ENCODE measurements at places on chromosomes 3 and 15.

DNA sequence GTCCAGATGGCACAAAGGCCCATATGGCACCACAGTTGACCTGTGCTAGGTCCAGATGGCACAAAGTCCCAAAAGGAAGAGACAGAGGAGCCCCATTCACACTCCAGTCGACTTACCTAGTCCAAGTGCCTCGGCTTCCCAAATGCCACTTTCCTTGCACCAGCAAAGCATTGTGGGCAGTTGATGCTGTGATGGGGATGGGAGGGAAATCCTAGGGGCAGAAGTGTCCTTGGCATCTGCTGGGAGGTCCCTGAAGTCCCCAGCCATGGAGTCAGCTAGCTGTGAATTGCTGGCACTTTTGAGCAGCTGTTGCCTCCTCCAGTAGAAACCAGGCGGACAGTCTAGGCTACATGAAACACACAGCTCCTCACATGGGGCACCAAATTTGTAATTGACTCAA, 60.3 kb upstream of the SIAH2 start:
- DNase-seq, result no peak

- DNase-seq, result no peak
These were observed 271.8 kb downstream of the MECOM start for GRCh38 chr3:169391672-169392071.

- DNase-seq, result no peak
These were observed 9.8 kb downstream of the SRGAP3 start for GRCh38 chr3:9239680-9240079.

DNA sequence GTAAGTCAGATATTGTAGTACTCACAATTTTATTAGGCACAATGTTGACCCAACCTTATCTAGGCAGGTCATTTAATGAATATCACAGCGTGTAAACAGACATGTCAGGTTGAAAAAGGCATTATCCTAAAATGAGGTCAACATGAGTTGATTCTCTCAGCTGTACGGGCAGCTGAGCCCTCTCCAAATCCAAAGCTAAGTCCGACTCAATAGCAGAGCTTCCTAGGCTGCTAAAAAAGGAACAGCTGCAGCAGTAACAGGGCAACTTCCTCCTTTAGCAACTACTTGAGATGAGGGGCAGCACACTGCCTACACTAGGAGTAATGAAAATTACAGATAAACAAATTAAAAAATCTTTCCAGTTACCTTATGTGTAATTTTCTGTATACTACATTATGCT, 189.2 kb downstream of the CADM2 start:
- no peak for DNase-seq

- DNase-seq, result no peak
These were observed 3.1 kb downstream of the MELTF start for GRCh38 chr3:197026481-197026866.

DNA sequence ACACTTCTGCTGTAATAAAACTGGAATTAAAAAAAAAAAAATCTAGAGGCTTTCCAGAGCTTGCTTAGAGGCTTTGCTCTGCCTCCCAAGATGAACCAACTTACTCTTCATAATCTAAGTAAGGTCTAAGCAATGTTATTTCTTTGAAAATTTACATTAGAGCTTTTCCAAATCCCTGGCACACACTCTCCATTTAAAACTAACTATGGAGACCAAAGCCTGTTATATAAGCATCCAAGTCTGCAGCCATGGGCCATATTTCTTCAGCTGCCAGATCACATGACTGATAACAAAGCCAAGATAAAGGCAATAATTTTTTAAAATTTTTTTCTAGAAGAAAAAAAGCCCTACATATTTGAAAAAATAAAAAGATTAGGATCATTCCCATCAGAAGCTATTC, 55.0 kb upstream of the ARHGEF3 start:
- DNase-seq, result no peak

GRCh38 chr3:59800481-59800880, 750.7 kb upstream of the CFAP20DC start:
- no peak for DNase-seq

GRCh38 chr3:186917512-186918312, 12.6 kb upstream of the ST6GAL1 start:
- DNase-seq, result no peak

DNA sequence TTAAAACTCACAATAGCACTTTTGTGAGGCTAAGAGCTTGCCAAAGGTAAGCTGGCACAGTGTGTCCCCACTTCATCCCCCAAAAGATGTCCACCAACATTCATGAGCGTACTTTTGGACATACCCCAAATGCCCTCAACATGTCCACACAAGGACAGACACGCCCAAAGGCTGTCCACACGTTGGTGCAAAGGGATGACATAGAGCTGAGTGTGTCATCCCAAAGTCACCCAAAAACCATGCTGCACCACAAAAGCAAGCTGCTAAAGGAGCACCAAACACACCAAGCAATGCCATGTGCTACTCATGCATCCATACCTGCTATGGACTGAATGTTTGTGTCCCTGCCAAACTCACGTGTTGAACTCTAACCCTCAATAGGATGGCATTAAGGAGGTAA, 57.9 kb downstream of the KLF13 start:
- DNase-seq, result peak; percentile 60

DNA sequence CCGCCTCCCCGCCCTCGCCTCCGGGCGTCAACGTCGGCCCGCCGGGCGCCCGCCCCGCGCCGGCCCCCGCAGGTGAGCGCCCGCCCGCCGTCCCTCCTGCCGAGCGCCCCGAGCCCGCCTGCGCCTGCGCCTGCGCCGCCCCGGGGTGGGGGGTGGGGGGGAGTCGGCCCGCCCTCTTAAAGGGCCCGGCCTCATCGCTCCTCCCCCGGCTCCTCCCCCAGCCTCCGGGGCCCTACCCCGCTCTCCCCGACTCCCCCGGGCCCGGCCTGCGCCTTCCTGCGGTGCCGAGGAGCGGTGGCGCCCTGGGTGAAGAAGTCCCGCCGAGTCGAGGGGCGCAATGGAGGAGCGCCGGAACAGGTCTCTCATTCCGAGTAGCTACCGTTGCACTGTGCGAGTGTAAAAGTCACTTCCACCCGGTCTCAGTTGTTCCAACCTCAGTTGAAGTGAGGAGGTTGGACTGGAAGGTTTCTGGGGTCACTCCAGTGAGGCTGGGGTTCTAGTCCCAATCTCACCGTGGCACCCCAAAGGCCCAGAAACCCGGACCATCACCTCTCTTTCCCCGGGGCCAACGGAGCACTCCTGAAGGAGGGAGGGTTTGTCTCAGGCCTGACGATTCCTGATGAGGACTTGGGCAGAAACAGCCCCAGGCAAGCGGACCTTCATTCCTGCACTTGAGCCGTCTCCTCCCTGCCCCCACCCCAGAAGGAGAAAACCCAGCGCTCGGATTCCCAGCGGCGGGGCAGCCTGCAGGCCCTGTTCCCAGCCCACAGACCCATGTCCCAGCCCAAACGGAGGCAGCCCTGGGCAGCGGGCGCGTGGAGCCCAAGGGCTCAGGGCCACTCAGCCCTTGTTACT, 1.5 kb upstream of the TNK2 start:
- DNase-seq, result peak; percentile 80

DNA sequence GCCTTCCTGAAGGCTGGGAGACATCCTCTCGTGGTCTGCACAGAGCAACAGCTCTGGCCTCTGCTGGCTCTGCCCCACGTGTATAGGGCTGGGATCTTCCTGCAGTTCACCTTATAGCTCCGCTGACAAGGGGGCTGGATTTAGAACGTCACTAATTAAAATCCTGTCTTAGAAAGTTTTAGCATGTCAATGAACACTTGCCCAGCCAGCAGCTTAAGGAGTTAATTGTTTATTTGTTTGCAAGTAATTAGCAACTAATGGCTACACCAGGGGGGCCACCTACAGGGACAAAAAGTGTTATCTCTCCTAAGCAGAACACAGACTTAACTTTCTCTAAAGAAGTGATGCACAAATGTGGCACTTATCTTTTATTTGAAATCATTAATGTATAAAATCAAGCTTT, at the start of gene HESX1:
HESX1 (minus strand) TSS at position 84 of the 403 bp plus-strand sequence; CDS start at position 24, 60 bp downstream.
- no peak for DNase-seq

DNA sequence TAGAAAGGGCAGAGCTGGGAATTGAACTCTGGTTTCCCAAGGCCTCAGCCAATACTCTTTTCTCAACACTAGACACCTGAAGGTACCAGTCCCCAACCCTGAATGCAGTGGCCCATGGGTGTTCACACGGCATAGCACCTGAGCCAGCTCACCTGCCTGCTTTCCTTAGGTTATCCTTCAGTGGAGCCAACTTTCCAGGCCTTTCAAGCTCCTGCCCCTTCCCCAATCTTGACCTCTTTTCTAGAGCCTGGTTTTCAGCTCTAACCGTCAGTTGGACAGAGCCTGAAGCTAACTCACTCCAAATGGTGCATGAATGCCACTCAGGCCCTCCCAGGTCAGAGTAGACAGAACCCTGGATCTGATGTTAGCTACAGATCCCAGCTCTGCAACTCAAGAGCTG, 66.1 kb upstream of the ITGA11 start:
- DNase-seq, result no peak

GRCh38 chr3:150436161-150436560, 28.1 kb downstream of the TSC22D2 start:
- no peak for DNase-seq

- no peak for DNase-seq
These were observed 222.4 kb upstream of the TLE3 start for GRCh38 chr15:70320077-70320476.

GRCh38 chr3:106485802-106486201, 617.0 kb upstream of the CBLB start:
- DNase-seq, result no peak

DNA sequence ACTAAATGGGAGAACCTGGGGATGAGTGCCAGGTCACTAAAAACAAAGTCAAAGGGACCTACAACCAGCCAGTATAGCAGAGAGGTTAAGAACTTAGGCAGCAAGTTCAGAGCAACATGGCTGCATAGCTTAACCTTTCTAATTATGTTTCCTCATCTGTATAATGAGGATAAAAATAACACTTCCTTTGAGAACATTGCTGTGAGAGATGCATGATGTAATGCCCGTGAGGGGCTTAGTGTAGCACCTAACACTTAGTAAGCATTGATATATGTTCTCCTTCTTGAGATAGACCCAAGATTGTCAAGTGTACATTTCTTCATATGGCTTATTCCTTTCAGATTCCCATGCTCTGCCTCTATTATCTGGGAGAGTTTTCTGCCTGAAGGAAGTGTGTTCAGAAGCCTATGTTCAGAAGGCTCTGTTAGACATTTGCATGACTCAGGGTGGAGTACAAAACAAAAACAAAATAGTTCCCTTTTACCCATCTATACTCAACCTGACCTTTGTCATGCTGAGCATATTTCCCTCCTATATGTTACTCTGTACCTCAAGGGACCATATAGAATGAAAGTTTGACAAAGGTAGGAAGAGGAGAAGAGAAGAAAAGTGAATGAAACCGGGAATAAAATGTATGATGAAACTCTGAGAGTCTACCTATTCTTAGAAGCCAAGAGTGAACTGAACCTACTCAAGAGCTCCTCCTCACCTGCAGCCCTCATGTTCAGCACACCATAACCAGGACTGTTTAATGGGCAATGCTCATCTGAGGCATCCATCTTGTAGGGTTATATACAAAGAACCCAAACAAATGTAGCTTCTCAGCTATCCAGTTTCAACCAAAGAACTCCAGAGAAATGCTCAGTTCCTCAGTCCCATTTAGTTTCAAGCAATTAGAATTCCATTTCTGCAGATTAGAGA, 70.7 kb upstream of the KCNMB2 start:
- DNase-seq, result no peak

- DNase-seq, result no peak
These were observed 592.0 kb upstream of the KCNMB2 start for GRCh38 chr3:177944228-177944661.

- DNase-seq, result no peak
These were observed 12.4 kb downstream of the GNB5 start for GRCh38 chr15:52178765-52179164.

DNA sequence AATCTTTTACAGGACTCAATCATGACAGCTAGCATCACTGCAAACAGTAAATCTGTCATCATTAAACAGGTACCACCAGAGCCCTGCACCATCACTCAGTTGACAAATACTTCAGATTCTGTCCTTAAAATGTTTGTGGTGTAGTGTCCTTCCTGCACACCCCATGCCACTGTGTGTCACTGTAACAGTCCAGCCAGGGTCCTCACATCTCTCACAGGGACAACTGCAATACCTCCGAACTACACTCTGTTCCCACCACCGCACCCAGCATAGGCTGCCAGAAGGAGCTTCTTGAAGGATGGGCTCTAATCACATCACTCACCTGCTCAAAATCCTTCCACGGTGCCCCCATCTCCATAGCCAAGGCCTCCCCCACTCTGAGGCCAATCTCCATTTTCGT, 90.2 kb upstream of the FGF12 start:
- no peak for DNase-seq

DNA sequence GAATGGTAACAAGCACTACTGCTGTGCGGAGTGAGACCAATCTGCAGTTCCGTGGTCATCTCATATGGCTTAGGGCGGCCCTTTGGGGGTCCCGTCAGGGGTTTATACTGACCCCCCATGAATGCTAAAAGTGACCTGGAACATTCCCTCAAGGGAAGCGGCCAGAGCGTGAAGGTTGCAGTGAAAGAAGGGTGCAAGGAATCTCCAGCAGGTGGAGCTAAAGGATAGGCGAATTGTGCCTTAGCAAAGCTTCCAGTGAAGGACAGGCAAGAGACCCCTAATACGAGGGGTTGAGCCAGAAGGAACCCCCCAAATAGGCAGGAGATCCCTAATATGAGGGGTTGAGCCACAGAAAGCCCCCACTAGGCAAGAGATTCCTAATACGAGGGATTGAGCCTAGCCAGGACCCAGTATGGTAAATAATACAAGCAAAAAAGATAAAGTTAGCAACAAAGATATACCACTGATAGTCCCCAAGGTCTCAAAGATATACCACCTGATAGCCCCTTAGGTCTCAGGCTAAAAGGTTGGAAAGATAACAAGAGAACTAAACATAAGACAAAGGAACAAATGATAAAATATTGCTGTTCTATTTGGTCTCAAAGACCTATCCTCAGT, 32.8 kb downstream of the ZNF589 start:
- peak; percentile 34 for DNase-seq

GRCh38 chr3:158260392-158260791, 150.5 kb downstream of the RSRC1 start:
- DNase-seq, result no peak

DNA sequence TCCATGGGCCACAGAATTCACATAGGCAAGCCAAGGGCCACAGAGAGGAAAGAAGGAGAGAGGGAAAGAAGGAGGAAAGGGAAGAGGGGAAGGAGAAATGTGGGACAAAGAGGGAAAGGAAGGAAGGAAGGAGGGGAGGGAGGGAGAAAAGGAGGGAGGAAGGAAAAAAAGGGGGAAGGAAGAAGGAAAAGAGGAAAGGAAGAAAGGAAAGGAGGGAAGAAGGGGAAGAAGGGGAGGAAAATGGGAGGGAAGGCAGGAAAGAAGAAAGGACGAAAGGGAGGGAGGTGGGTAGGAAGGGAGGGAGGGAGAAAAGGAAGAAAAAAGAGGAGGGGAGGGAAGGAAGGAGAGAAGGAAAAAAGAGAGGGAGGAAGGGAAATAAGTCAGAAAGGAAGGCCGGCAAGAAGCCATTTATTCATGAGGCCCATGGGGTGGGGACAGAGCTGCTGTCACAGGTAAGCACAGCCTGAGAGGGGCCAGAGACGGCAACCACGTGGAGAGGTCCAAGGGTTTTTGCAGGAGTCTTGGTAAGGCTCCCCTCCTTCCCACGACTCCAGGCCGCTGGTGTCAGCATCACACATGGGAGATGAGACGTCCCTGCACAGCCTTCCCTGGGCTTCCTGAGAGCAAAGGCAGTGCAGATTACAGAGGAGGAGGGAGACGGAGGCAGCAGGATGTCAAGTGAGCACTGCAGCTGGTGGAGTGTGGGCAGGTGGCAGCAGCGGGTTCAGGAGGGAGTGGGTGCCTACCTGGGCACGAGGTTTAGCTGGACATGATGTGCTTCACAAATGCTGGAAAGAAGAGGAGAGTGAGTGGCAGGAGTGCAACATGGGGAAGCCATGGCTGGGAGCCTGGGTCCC, 5.5 kb downstream of the MYL3 start:
- no peak for DNase-seq
